ENCODE measurements at places on chromosomes 13 and 19.

DNA sequence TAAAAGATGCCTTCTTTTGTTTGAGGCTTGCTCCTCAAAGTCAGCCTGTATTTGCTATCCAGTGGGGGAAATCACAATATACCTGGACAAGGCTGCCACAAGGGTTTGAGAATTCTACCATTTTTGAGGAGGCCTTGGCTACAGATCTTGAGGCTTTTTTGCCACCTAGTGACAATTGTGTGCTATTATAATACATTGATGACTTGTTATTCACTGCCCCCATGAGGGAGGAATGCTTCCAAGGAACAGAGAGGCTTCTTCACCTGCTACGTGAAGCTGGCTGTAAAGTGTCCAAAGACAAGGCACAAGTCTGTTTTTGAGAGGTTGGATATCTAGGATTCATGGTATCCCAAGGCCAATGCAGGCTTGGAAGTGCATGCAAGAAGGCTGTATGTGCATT, 72.5 kb downstream of the ZNF708 start:
- peak; percentile 12 for DNase-seq

DNA sequence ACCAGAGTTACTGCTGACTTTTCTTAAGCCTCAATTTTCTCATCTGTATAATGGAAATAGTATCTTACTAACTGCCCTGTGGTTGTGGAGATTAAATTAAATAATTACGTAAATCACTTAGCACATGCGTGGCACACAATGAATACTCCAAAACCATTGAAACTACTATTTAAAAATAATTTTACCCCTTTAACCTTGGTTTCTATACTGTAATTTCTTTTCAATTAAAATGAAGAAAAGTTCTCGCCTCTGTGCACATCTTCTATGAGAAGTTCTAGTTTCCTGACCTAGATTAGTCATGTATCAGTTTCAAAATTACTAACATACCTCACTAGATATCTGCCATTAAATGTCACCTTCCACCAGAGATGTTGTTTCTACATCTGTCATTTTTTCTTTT, 5.7 kb downstream of the SLITRK1 start:
- DNase-seq: no peak

DNA sequence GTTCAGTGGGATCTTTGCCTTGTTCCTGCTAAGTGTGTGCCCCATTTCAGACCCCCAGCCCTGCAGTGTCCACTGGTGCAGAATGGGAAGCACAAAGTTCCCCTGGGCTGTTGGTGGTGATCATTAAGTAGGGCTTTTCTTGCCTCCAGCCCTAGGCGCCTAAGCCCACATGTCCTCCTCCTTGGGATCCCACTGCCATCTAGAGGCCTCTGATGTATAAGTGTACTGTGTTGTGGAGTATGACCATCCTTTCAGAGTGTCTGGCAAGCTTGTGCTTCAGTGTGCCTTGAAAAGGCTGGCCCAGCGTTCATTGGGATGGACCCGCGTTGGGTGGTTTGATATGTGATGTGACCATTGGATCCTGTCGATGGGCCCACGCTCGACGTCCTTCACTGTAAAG, 71.2 kb downstream of the WASF3 start:
- DNase-seq: peak; percentile 52

GRCh38 chr13:99528547-99528946, 27.3 kb downstream of the TM9SF2 start:
- no peak for DNase-seq

GRCh38 chr13:47420020-47420419, 523.2 kb upstream of the HTR2A start:
- DNase-seq: no peak

DNA sequence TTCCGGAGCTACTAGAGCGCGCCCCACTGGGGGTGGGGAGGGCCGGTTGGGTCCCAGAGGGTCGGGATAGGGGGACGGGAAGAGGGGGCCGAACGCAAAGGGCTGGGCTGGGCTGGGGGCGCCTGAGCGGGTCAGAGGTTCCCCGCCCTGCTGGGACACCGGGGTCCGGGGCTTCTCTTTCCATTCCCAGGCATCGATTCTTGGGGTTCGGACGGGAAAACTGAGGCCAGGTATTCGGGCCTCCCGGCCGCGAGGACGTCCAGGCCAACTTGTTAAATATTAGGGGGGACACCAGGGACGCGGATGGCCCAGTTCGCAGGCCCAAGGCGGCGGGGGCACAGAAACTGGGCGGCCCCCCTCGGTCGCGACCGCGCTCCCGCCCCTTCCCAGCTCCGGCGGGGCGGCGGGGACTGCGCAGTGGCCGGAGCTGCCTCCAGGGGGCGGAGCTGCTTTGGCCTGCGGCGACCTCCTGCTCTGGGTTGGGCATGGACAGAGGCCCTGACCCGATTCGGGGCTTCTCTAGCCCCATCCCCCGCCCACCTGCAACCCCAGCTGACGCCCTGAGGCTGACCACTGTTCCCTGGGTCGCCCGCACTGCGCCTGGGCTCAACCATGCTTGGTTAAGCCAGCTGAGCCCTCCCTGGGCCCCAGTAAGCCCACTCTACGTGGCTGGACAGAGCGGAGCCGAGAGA, 1.2 kb upstream of the KLF16 start:
- DNase-seq: peak; percentile 72

DNA sequence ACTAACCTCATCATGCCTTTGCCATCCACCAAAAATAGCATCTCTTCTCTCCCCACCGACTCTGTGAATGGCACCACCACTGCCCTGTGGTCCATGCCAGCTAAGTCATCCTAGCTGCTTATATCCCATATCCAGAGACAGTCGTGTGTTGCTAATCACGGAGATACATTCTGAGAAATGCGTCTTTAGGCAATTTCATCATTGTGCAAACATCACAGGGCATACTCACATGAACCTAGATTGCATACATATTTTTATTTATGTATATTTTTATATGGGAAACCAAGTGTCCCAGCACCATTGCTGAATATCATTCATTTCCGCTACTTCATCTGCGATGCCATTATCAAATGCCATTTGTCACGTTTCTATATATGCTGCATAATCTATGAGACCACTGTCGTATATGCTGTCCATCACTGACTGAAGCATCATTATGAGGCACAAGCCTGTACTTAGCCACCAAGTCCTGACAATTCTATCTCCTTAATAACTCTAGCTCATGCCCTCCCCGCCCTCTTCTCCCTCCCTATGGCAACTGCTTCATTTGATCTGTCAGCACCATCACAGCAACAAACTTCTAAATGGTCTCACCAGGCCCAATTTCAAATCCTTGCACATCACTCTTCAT, 104.2 kb downstream of the HSPH1 start:
- no peak for DNase-seq

DNA sequence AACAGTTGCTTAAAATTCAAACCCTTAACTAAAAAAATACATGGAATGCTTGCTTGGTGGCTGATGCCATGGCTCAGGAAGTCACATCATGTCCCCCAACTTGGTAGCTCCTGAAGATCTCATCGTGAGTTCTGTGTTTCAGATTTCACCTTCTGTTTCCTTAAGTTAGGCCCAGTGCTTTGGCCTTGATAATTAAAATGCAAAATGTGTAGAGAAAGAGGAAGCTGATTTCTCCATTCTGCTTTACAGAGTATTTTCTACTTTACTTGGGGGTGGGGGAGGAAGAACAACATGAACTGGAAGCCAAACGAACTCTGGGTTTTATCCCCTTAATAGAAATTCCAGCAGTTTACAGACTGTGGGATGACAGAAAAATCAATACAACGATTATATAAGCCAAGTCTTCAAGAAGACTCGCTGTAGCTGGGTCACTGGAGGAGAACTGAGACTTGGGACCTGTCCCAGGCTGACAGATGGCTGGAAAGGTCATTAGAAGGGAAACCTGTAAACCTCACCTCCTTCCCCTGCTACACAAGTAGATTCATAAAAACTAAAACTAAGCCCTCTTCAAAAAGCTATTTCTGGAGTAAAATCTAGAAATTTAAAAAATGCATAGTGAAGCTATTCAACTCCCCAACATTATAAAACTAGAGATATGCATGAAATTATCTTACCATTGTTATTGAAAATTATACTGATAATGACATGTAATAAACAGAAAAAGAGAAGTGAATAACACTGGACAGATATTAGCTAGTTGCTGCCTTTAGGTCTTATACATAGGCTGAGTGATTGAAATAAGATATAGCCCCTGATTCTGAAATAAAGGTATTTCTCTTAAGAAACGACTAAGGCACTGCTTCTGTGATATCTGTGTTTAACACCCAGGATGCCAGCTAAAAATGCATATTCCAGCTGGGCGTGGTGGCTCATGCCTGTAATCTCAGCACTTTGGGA, 22.1 kb upstream of the GGACT start:
- DNase-seq: no peak

- DNase-seq: no peak
Observed at GRCh38 chr19:16899566-16900075, 10.8 kb downstream of the F2RL3 start.

- DNase-seq: no peak
Observed at GRCh38 chr13:112469071-112469745, 93.1 kb downstream of the SPACA7 start.

DNA sequence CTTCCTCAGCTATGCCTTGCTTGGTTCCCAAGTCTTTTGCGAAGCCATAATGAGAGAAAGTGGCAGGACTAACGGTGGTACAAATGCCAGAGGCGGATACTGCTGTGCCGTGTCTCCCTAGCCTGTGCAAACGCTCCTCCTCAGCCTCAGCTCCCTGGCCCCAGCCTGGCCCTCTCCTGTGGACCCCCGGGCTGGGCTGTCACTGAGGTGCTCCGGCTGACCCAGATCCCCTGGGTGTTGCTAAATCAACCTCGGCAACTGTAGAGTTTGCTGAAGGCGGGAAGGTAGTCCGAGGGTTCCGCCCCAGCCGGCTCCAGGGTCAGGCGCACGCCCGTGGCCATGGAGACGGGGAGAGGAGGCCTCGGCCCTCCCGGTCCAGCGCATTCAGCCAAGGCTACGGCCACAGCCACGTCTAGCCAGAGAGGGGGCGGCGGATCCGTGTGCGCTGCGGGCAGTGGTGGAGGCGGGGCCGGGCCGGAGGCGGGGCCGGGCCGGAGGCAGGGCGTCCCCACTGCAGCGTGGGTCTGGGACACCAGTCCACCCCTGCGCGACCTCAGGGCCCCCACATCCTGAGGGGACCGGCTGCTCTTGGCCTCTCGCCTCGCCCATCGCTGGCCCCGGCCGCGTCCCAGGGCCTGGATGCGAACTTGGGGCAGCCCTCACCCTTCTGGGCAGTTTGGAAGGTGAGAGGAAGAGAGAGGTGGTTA, 16.4 kb upstream of the ZNF492 start:
- no peak for DNase-seq

GRCh38 chr13:59880468-59880867, 283.3 kb downstream of the DIAPH3 start:
- no peak for DNase-seq

- no peak for DNase-seq
Observed at GRCh38 chr19:1009041-1009980, 9.1 kb downstream of the GRIN3B start.

Measured in Ammon's horn (tissue), 1 donor.